CD4-positive, alpha-beta T cell treated with Interleukin-4 for 4 hours (primary cell): ENCODE measurements at places on chromosomes 5 and 9.

GRCh38 chr9:108836319-108836718, 19.5 kb downstream of the ACTL7B start:
- no peak for DNase-seq

GRCh38 chr5:100161868-100162267, 373.3 kb upstream of the FAM174A start:
- no peak for DNase-seq

GRCh38 chr5:139262059-139262741, 31.3 kb upstream of the MATR3 start:
- no peak for DNase-seq

GRCh38 chr9:137797206-137798120, 80.1 kb upstream of the CACNA1B start:
- DNase-seq: no peak

GRCh38 chr5:83488821-83489220, 17.3 kb downstream of the VCAN start:
- no peak for DNase-seq

DNA sequence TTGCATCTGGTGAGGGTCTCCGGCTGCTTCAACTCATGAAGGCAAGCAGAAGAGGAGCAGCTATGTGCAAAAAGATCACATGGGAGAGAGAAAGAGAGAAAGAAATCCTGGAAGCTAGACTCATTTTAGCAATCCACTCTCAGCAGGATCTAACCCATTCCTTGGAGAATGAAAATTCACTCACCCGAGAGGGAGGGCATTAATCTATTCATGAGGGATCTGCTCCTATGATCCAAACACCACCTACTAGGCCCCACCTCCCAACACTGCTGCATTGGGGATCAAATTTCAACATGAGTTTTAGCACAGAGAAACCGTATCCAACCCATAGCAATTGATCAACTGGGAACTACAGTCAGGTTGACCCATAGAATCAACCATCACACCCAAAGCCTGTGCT, 98.1 kb upstream of the SV2C start:
- no peak for DNase-seq

DNA sequence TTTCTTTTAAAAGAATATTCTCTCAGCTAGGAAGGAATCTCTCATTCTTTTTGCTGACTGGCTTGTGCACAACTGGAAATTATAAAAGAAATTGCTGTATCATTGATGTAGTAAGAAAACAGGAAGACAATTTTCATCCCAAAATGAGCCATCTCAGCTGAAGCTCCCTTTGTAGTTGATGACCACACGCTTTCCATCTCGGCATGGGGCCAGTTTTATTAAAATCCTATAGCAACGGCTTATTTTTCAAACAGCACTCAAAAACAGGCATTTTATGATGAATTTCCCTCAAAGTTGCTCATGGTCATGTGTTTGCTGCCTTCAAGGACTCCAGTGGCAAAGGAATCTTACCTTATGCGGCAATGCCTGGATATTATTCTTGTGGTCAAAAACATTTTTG, 62.4 kb upstream of the GLIS3 start:
- DNase-seq: no peak

GRCh38 chr5:50606179-50606578, 60.3 kb upstream of the PARP8 start:
- DNase-seq: no peak

GRCh38 chr5:92023141-92023471, 640.0 kb upstream of the ARRDC3 start:
- no peak for DNase-seq

DNA sequence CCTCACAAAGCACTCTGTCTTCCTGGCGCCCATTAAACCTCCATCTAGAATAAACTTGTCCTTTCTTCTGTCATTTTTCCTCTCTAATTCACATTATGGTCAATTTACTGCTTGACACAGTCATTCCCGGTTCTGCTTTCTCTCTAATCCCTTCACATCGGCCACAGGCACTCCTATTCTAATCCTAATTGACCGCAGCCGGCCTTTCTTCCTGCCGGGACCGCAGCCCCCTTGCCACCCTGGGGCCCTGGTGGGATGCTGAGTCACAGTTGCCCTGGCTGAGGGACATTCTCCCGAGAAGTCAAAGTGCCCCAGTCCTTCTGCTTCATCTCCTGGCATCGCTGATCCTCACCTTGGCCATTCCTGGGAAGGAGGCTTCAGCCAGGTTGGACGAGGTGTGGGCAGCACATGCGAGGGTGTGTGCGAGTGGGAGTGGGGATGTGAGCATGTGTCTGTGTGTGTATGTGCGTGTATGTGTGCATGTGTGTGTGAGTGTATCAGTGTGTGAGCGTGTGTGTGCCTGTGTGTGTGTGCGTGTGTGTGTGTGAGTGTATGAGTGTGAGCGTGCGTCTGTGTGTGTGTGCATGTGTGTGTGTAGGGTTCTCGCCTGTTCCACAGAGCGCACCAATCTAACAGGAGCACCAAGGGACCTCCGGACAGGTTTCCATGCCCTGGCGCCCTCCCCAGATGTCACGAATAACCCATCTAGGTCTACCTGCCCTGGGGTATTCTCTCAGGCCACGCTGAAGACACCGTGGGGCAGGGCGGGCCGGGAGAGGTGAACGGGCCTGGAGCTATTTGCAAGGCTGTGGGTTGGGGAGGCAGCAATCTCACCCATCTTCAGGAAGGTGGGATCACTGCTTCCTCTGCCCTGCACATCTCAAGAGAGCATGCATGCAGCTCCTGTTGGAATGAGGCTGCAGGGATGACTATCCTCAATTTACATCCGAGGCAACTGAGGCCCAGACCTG, 191.2 kb downstream of the PAX5 start:
- DNase-seq: no peak

- no peak for DNase-seq
Observed at GRCh38 chr5:129018837-129019236, 53.5 kb downstream of the SLC27A6 start.

DNA sequence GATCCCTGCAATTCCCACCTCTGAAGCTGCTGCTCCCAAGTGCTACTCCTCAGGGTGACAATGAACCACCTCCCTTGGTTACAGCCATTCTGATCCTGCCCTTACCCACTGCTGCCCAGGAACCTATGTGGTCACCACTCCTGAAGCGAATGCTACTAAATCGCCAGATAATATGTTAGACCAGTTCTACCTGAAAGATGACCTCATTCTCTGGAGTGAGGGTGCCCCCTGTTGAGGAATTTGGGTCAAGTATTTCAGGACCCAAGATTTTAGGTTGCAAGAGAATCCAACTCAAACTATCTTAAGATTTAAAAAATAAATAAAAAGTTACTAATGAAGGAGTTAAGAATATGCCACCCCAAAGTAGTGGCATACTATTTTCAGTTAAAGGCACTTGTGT, 5.8 kb upstream of the SNAPC3 start:
- DNase-seq: peak; percentile 50

DNA sequence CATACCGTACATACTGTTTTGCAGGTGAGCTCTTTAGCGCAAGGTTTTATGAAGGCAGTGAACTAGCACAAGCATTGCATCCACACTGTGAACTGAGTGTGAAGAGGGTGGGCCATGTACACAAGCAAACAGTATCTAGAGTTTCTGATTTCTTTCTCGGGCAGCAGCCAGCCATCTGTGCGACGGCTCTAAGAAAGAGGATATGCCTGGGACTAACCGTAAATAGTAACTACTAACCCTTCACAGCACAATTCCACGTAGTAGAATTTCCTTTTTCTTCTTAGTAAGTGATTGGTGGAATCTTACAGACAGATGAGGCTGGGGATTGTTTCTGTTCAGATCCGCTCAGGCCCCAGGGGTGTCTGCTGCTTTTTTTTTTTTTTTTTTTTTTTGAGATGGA, 89.0 kb downstream of the DRD1 start:
- DNase-seq: no peak

GRCh38 chr5:168155585-168155984, 135.9 kb upstream of the WWC1 start:
- DNase-seq: no peak

- no peak for DNase-seq
Observed at GRCh38 chr5:160742446-160742845, 109.6 kb downstream of the ATP10B start.

- DNase-seq: no peak
Observed at GRCh38 chr5:83472213-83472507, 616 bp downstream of the VCAN start.

DNA sequence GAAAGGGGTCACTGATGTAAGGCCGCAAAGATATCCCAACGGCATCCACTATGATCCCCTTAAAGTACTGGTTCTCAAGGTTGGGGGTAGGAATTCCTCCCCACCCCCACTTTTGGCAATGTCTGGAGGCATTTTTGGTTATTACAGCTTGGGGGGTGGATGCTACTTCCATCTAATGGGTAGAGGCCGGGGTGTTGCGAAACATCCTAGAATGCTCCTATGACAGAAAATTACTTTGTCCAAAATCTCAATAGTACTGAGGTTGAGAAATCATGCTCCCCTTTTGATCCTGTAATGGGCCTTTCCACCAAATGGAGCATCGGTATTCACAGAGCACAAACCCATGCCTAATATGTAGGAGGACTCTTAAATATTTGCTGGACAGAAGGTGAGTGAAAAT, 20.8 kb upstream of the TCERG1 start:
- no peak for DNase-seq

DNA sequence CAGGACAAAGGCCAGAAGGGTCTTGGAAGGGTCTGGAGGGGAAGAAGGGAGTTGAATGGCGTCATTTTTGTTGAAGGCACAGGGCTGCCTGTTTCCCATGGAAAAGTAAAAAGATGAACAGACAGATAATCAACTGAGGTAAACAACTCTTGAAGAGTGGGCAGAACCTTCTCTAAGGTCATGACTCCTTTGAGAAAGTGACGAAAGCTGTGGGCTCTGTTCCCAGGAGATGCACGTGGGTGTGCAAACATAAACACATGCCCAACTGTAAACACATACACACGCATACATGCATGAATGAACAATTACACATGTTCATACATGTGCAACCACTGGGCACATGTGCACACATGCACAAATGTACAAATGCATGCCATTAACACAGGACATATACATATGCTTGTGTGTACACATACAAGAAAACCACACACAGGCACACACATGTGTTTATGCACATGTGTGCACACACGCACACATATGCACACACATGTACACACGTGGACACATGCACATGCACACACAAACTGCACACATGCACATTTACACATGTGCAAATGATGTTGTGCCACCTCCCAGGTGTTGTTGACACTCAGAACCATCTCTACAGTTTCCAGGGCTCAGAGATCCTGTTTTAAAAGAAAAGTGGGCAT, 143.3 kb downstream of the GADD45G start:
- DNase-seq: no peak
